ENCODE measurements at places on chromosomes 1 and 21.
A peak's percentile ranks its signal among the peaks of the same experiment; 100 is the strongest.

- no peak for DNase-seq
These were observed 56.7 kb downstream of the PRRX1 start for GRCh38 chr1:170720661-170721060.

- DNase-seq, result peak; percentile 9
These were observed 74.6 kb downstream of the ARID4B start for GRCh38 chr1:235253219-235253962.

DNA sequence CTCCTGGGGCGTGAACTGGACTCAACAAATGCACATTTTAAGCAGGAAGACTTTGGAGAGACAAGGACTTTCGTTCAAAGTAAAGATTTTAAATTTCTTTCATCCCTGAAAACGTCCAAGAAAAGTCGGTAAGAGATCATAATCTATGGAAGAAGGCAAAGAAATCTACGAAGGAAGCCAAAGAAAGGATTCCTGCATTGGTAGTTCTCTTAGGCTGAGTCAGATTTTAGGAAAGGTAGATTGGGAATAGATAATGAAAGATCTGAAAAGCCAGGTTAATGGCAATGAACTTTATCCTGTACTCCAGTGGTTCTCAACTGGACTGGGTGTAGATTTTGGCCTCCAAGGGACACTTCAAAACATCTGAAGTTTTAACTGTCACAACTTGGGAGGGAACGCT is 2.4 kb downstream of the IFT25 start:
- no peak for DNase-seq

GRCh38 chr1:95073446-95073845 is 695 bp upstream of the ALG14 start:
- no peak for DNase-seq

GRCh38 chr1:27968692-27969091 is 8.9 kb downstream of the XKR8 start:
- no peak for DNase-seq

DNA sequence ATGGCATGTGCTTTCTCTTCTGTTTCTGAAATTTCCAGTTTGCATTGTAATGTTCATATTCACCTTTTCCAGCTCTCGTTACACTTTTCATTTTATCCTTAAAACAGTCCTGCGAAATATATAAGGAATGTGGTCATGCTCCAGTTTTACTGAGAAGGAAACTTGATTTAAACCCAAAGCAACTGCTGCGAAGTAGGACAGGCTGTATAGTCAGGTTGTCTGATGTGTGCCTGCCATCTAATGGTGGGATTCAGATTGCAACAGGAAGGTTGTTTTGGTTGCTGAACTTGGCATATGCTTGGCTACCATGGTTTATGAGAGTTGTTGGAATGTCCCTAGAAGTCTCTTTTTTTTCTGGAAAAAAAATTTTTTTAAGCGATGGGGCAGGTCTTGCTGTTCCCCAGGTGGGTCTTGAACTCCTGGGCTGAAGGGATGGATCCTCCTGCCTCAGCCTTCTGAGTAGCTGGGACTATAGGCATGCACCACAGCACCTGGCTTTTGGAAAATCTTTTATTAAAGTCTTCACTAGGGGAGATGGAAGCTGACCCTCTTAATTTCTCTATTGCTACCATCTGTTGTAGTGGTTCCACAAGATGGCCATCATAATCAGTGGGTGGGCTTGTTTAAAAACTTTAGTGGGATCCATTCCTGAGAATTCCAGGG is 86.9 kb downstream of the UCK2 start:
- DNase-seq, result peak; percentile 27

DNA sequence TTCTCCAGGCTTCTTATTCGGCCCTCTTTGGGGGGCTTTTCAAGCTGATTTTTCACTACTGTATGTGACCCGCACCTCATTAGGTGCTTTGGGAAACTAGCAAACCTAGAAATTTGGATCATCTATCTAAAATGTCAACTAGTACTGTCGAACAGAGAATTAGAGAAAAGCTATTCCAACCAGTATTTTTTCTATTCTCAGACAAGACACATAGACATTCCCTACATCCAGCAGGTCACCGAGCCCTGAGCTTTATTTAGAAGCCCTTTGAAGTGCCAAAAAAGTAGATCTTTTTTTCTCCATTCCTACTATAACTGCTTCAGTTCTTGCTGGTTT is 310 bp upstream of the SSR2 start:
- no peak for DNase-seq

DNA sequence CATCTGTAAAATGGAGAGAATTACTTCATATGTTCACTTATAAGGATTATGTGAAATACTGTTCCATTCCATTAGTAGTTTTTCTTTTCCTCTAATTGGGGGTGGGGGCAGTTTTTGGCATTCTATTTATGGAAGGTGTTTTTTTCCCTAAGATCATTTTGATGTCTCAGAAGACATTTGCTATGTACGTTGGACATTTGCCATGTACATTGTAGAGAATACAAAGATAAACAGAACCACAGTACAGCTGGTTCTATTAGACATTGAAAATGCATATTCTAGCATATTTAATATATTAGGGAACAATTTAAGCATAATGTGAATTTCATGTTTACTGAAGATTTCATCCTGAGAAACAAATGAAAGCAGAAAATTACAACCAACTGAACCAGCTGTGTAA is 98.5 kb downstream of the PTBP2 start:
- no peak for DNase-seq

GRCh38 chr1:53348486-53349368 is 20.9 kb upstream of the LRP8 start:
- no peak for DNase-seq

DNA sequence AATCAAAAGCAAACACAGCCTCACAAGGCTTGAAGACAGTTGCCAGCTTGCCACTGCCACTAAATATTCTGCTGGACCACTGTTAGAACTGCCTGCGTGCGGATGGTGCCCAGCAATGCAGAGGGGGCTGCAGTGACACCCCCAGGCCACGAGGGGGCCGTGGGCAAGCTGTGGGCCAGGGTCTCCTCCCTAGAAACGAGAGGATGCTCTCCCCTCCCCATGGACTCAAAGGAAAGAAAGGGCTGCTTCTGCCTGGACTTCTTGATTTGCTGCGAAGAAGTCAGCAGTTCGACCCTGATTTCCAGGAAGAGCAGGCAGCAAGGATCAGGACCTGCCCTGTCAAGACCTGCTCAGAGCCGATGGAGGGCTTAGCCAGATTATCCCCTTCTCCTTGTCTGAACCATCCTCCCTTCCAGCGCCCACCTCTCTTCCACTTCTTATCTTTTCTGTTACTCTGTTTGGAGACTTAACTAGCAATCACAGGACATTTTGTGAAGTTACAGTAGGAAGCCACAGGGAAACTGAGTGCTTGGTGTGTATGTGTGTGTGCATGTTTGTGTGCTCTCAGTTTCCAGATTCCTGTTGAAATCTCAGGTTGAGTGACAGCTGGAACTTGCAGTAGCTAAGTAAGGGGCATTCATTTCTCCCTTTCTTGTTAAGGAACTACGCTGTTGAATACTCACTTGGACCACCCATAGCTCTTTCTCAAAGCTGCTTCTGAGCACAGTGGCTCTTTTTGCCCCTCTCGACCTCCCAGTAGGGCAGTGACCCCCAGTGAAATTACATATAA is 2.7 kb downstream of the MAN1C1 start:
- peak; percentile 69 for DNase-seq

DNA sequence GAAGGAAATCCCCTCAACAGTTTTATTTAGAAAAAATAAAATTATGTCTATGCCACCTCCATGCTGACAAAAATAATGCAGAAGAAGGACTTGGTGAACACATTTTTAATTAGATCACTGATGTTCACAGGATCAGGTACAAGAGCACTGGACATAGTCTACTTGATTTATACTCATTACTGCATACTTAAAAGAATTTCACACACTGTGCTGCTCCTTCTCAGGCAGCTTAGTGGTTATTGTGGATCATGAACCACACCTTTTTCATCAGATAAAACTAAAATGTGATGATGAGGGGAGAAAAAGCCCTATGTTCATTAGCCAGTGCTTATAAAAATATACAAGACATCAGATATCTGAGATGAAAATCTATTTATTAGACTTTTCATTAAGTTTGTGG is 103.3 kb upstream of the DPH5 start:
- no peak for DNase-seq

GRCh38 chr1:232378266-232379062 is 251.5 kb downstream of the SIPA1L2 start:
- DNase-seq, result no peak

GRCh38 chr1:13888351-13888986 is 188.5 kb downstream of the PRDM2 start:
- DNase-seq, result no peak

- DNase-seq, result no peak
These were observed 265.7 kb downstream of the COL11A1 start for GRCh38 chr1:102842606-102843005.

- peak; percentile 99 for DNase-seq
These were observed at the start of gene DYRK1A for GRCh38 chr21:37366482-37367316. Gene DYRK1A, plus strand, starts transcription at chr21:37366773. Its CDS starts 53,602 bp downstream, at chr21:37420375.

DNA sequence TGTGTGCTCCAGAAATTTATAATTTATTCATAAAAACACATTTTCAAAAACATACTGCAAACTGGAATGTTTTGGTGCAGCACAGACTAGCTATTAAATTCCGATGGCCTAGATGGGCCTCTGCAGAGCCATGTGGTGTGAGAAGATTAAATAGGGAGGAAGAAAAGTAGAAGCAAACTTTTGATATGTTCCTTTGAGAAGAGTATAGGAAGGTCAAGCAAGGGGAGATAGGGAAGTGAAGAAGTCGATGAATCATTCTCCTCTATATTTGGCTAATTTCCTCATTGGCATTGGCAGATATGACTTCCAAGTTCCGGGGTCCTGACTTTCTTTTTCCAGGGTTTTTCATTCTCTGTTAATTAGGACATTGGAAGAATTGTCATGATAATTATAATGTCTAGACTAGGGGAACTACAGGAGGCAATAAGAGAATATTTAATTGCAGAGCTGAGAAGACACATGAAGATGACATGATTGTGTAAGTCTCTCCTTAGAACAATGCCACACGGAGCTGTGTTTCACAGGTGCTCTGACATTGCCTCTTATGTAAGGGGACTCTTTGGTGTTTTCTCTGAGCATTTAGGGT is 19.3 kb upstream of the ZNF326 start:
- no peak for DNase-seq

GRCh38 chr1:55375617-55376258 is 160.6 kb upstream of the USP24 start:
- no peak for DNase-seq

GRCh38 chr1:38283696-38284470 is 237.3 kb upstream of the POU3F1 start:
- no peak for DNase-seq
